ENCODE measurements at places on chromosomes 11 and 22. TPM values are rescaled to one million over a fixed set of nuclear protein-coding genes. Genes with fewer than 3 reads are reported as not detected.

HBG1 gene
- total RNA-seq = not detected

GRCh38 chr11:78868563-78868962 is 293.9 kb upstream of the NARS2 start:
- no peak for DNase-seq

DNA sequence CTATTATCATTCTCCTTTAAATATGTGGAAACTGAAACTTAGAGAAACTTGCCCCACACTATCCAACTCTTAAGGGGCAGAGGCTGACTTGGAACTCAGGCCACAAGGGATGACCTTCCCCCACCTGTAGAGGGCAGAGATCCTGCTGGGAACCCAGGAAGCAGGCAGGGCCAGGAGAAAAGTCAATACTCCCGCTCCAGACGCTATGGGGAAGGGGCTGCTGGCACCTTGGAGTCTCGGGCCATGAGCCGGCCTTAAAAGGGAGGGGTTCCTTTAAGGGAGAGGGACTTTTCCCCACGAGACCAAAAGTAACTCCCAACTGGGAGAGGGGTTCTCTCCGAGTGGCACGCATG is 620 bp upstream of the ANO5 start:
- DNase-seq = peak; percentile 1

OR10D3 gene
- not detected for total RNA-seq

TEF gene
- 7.6 TPM for total RNA-seq

- peak; percentile 77 for DNase-seq
Observed at GRCh38 chr11:783581-784015, 6.3 kb downstream of the CEND1 start.

- peak; percentile 73 for DNase-seq
Observed at GRCh38 chr11:66653123-66653522, 14.6 kb downstream of the RBM4 start.

GRCh38 chr11:134250675-134251074 is 2.5 kb downstream of the THYN1 start:
- DNase-seq = no peak

PDE2A gene
- 1.6 TPM for total RNA-seq

DNA sequence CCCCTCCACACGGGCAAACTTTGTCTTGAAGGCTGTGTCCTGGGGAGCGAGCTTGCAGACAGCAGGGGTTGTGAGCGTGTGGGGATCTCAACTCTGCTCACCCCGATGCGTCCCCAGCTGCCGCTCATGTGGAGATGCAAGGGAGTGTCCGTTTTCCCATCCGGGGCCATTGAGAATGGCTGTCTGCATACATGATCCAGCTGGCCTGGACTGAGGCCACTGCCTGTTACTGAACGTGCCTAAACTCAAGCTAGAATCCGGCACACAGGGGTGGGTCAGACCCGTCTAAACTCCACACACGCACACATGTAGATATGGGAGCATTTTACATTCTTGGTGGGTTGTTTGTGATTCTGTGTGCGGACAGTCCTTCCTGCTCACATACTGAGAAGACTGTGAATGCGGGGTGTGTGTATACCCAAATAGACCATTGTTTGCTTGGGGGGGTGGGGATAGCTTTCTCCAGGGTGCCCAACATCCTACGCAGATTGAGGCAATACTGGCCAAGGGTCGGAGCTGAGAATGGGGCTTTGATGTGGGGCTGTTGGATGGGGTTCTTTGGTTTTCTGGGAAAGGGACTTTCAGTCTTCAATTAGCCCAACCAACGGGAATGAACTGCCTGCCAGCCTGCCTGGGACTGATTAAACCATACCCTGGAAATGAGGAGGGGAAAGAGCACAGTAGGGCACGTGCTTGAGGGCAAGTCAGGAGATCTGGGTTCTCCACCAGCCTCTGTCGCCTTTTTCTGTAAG is 60.4 kb downstream of the ST3GAL4 start:
- DNase-seq = no peak

DNA sequence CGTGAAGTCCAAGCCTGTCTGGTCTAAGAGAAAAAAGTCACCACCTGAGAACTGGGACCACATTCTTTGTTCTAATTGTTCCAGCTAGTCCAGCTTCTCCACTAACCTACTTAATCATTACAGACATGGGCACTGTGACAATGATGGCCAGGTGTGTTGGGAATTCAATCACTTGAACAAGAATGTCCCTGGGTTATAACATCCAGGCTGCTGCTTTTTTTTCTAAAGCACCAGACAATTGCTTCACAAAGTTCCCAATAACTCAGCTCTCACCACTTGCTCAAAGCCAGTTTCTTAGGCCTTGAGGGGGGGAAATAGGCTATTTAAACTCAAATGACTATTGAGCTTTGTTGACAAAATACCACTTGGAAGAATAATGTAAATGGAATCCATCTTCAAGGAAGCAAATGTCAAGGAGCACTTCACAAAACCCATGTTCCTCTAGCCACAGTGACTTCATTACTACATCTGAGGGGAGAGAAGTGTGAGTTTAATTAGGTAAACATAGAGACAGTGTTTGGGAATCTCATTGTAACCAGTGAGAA is 80.3 kb downstream of the ME3 start:
- peak; percentile 67 for DNase-seq

GPR83 gene
- total RNA-seq = under 0.01 TPM

APOA4 gene
- total RNA-seq = not detected

- no peak for DNase-seq
Observed at GRCh38 chr11:41921746-41922390, 462.4 kb upstream of the LRRC4C start.

DNA sequence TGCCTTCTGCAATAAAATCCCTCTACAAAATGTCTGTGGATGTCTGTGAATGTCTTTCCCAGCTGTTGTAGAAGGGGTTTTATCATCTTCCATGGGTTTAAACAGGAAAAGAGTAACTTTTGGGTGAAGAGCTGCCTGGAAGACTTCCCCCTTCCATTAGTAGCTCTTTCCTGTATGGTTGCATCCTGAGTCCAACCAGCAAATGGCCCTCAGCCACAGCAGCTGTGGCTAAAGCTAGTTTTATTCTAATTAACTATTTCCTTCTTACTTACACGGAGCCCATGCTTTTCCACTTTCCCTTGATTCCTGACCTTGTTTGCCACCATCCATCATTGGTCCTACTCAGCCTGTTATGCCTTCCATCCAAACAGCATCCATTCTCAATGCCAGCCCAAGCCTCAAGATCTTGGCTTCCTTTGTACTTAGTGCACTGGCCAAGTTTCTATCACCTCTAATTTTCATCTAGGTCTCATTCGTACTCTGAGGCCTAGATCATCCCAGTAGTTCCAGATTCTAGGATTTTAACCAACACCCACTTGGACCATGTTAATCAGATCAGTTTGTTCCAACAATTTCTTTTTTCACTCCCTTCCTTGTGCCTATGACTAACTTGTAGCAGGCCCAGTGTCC is 41.5 kb upstream of the CADM1 start:
- DNase-seq = no peak

DNA sequence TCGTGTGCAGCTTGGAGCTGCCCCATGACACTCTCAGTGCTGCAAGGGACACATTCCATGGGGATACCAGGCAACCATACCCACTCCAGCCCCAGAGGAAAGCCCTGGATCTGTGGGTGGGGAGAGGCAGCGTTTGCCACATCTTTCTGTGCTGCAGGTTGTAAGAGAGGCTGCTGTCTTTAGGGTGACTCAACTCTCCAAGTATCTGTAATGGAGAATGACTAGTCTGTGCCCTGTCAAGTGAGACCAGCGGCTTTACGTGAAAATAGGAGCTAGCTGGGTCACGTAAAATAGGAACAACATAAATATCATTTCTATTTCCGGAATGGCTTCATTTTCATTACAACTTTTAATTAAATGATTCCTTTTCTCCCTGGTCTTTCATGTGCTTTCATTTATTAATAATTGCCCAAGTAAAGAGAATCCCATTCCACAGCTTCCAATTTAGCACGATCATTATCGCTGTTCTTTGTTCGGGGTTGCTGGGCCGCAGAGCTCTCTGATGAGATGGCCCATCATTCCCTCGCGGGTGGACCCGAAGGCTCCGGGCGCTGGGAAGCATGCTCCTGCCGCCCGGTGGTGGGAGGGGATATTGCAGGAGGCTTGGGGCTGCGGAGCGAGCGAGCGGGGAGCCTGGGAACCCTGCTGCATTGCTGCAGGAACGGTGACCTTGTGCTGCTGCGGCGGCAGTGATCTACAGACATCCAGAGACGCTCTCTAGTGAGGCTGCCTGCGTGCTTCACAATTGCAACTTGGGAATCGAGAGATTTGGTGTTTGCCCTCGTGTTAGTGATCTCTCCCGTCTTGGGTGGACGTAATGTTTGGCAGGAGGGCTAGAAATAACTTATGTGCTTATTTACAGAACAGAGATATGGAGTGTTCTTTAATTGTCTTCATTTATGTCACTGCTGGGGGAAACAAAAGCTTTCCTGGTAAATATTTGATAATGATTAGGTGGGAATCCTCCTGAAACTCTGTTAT is 10.6 kb downstream of the SLC6A5 start:
- DNase-seq = peak; percentile 72

GRCh38 chr11:130189492-130190210 is 30.1 kb downstream of the ST14 start:
- no peak for DNase-seq

GRCh38 chr22:36433318-36434231 is 45.8 kb upstream of the MYH9 start:
- no peak for DNase-seq

GRCh38 chr11:8512547-8512946 is 81.5 kb downstream of the STK33 start:
- DNase-seq = peak; percentile 65

DNA sequence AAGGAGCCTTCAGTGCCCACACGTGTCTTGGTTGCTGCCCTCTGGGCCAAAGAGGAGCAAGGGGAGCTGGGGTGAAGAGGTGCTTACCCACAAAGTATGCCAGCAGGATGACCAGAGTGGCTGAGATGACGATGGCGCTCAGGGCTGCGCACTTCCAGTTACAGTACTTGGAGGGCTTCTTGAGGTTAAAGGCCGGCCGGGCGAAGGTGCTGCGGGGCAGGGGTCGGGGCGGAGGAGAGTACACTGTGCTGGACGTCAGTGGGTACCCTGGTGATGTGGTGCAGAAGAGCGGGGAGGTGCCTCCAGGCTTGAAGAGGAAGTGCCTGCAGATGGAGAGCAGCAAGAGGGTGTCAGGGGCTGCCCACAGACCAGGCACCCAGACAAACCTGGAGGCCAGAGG is 315.0 kb upstream of the NARS2 start:
- DNase-seq = no peak

DNA sequence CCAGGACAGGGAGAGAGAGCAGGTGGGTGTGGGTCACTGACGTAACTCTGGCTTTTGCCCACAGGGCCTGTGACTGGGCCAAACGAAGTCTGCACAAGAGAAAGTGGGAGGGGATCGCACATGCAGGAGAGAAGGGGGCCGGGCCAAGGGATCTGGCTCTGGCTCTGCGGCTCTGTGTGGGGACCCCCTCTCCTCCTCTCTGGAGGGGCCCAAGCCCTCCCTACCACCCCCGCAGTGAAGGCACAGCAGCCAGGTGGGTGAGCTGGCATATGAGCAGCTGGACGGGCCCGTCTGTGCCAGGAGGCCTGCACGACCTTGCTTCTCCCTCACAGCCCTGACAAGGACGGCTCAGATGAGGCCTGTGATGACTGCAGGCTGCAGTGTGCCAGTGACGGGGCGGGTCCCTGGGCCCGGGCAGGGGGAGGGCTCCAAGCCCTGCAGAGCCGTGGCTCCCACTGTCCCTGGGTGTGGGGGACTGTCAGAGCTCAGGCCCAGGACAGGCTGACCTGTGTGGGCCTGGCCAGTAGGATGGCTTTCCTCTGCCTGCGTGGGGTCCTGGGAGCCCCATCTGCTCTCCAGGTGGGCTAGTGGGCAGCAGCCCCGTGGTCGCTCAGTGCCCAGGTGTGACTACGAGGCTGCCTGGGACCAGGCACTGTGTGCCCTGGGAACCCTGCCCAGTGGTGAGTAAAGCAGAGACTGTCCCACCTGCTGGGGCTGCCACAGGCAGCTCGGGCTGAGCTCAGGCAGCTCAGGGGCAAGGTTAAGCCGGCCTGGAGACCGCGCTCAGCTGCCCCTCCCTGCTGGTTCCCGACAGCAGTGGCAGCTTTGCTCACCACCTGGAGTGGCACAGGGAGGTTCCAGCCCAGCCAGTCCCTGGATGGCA is 22.2 kb downstream of the MRGPRG start:
- no peak for DNase-seq

LYVE1 gene
- not detected for total RNA-seq

GRCh38 chr22:44775862-44776261 is 23.5 kb downstream of the ARHGAP8 start:
- peak; percentile 39 for DNase-seq

- DNase-seq = no peak
Observed at GRCh38 chr11:101913656-101914055, 1.2 kb upstream of the CEP126 start.

VSTM5 gene
- 0.79 TPM for total RNA-seq

DNA sequence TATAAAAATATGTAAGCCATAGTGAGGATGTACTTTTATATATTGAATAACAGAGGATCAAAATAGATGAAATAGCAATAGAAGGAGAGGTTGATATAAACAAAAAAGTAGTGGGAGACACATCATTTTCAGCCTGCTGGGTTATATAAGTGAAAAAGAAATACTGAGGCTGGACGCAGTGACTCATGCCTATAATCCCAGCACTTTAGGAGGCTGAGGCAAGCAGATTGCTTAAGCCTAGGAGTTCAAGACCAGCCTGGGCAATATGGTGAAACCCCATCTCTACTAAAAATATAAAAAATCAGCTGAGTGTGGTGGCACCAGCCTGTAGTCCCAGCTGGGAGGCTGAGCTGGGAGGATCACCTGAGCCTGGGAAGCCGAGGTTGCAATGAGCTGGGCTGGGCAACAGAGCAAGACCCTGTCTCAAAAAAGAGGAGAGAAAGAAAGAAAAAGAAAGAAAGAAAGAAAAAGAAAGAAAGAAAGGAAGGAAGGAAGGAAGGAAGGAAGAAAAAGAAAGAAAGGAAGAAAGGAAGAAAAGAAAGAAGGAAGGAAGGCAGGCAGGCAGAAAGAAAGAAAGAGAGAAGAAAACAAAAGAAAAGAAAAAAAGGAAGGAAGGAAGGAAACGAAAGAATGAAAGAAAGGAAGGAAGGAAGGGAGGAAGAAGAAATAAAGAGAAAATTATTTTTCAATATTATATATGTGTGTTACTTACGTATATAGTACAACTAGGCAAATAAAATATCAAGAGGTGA is 7.0 kb upstream of the P2RY2 start:
- DNase-seq = no peak

DNA sequence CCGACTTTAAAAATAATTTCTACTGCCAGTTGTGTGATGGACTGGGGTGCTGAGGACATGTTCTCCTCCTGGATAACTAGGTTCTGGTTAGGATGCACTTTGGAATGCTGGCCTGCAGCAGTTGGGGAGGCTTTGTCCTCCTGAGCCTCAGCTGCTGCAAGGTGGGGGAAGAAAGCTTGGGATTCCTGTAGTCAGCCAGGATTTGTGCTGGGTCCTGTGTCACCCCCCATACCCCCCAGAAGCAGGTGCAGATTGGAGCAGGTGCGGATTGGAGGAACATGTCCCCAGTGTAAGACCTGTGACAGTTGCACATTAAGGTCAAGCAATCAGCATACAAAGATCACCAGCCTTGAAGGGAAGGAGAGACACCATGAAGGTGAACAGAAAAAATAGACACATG is 51.1 kb downstream of the MED15 start:
- DNase-seq = no peak

- DNase-seq = no peak
Observed at GRCh38 chr22:42414565-42415303, 17.5 kb downstream of the NFAM1 start.

All from bronchial epithelial cell (primary cell).